ENCODE measurements at places on chromosomes 7 and 10.

DNA sequence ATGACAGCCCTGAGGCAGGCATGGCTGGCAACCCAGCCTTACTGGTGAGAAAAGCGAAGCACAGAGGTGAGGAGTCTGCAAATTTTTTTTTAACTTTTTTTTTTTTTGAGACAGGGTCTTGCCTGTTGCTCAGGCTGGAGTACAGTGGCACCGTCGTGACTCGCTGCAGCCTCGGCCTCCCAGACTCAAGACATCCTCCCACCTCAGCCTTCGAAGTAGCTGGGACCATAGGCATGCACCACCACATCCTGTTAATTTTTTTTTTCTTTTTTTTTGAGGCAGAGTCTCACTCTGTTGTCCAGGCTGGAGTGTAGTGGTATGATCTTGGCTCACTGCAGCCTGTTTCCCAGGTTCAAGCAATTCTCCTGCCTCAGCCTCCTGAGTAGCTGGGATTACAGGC lies 35.1 kb upstream of the DLG5 start:
- DNase-seq: no peak

GRCh38 chr10:30857803-30858202 lies 173.9 kb downstream of the ZNF438 start:
- DNase-seq: no peak

- no peak for DNase-seq
These were observed 603.3 kb upstream of the IGFBP3 start for GRCh38 chr7:46524350-46524749.

DNA sequence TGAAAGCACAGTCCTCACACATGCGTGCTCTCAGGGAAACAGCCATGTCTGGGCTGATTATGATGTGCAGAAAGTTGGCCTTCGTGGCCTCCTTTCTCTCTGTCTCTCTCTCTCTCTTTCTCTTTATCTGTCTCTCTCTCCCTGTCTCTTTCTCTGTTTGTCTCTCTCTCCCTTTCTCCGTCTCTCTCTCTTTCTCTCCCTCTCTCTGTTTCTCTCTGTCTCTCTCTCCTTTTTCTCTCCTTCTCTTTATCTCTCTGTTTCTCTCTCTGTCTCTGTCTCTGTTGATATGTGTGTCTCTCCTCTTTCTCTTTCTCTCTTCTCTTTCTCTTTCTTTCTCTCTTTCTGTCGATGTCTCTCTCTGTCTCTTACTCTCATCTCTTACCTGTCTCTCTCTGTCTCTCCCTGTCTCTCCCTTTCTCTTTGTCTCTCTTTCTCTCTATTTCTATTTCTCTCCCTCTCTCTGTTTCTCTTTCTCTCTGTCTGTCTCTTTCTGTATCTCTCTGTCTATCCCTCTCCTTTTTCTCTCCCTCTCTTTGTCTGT lies 105.4 kb upstream of the MPP7 start:
- no peak for DNase-seq

DNA sequence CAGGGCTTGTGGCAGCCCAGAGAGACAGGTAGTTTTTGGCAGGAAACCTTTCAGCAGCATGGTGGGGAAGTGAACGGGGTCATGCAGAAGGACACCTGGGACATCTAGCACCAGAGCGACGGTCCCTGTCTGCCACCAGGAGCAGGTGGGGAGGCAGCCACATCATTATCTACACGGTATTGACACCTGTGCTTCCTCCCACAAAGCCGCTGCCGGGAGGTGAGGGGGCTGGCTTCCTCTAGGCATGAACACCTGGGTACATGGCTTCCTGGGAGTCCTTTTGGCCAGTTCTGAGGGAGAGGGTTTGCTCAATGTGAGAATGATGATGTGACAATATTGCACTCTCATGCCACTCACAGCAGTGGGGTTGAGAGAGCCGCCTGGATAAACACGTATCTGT lies 275.2 kb downstream of the ACTR3B start:
- no peak for DNase-seq

DNA sequence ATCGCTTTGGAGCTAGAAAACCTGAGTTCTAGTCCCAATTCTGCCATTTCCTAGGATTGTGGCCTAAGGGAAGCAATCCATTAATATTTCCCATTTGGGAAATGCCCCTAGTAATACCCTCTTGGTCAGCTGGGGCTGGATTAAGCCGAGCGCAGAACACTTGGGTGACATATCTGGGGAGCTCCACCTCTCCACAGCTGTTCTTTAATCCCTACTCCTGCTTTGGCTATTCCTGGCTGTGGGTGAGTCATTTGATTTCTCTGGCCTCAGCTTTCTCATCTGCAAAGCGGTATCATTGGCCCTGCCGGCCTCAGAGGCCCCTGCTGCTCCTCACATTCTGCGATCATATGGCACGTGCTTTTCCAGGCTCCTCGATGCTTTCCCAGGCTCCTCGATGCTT lies 108.3 kb downstream of the BUB3 start:
- DNase-seq: no peak
